GM23248 (cell line): ENCODE measurements at places on chromosomes 2 and 18. TPM values are rescaled to one million over a fixed set of nuclear protein-coding genes. Genes with fewer than 3 reads are reported as not detected.

- DNase-seq = no peak
These were observed 101.5 kb downstream of the ALMS1 start for GRCh38 chr2:73487112-73487657.

GRCh38 chr2:98912957-98913915, 22.8 kb downstream of the CRACDL start:
- DNase-seq = peak; percentile 75

The CDKL4 gene
- total RNA-seq = 0.22 TPM in 1 of 2 replicates, not detected in the other

The DRC1 gene
- total RNA-seq = 0.89 TPM in 1 of 2 replicates, not detected in the other

The EGR4 gene
- total RNA-seq = not detected in 2 replicates

- DNase-seq = no peak
These were observed 469.3 kb upstream of the RAB12 start for GRCh38 chr18:8139891-8140406.

DNA sequence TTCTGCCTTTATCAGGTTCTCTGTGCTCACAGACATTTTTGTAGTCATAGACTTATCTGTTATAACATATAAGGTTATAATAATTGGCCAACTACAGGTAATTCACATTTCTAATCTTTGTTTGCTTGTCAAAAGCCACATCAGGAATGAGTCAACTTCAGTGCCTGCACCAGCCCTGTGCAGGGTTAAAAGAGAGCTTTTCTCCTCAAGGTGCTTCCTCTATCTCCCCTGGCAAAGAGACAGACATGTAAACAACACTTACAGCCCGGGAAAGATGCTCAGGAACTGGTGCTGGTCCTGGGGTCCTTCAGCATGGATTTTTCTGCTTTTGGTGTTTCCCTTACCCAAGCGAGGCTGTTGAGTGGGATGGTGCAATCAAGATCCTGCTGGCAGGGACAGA, 7.7 kb upstream of the EHD3 start:
- no peak for DNase-seq
